ENCODE measurements at places on chromosomes 3 and 15.

GRCh38 chr15:91795235-91795634, 58.3 kb upstream of the SLCO3A1 start:
- DNase-seq = no peak

DNA sequence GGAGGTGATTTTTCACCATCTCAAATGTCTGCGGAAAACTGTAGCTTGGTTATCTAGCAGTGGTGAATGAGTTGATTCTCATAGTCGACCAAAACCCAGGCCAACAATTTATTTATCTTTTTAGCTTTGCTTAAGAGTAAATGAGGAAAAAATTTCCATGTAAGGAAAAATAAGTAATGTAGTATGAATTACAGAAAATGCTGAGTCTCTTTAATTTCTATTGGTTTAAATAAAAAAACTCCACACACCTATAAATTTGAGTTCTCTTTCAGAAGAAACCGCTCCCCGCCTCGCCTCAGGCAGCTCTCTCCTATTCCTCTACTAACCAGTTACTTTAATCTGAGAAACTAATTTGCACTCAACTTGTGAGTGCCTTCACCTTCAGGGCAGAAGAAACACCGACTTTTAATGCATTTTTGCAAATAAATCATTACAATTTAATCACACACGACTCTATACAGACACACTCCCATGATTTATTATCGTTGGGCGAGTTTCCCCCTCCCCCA, 540 bp upstream of the RSRC1 start:
- no peak for DNase-seq

GRCh38 chr3:17832016-17832415, 89.6 kb upstream of the TBC1D5 start:
- no peak for DNase-seq

DNA sequence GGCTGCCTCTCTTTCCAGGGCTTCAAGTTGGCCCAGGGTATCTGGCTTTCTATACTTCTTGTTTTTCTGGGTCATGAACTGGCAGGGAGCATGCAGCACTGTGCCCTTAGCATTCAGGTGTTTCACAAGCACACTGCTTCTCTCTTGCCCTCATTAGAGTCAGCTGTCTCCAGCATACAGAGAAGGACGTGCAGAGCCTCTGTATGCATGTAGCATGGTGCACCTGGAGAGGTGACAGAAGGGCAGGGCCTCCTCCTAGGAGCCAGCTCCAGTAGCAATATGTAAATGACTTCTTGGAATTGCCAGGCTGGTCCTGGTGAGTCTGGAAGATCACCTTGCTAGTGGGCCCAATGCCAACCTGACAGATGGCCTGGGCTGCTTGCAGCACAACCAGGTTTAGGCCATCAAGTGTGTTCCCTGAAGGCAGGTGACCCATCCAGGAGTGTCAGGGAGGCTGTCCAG, 44.8 kb upstream of the ATP2C1 start:
- no peak for DNase-seq

DNA sequence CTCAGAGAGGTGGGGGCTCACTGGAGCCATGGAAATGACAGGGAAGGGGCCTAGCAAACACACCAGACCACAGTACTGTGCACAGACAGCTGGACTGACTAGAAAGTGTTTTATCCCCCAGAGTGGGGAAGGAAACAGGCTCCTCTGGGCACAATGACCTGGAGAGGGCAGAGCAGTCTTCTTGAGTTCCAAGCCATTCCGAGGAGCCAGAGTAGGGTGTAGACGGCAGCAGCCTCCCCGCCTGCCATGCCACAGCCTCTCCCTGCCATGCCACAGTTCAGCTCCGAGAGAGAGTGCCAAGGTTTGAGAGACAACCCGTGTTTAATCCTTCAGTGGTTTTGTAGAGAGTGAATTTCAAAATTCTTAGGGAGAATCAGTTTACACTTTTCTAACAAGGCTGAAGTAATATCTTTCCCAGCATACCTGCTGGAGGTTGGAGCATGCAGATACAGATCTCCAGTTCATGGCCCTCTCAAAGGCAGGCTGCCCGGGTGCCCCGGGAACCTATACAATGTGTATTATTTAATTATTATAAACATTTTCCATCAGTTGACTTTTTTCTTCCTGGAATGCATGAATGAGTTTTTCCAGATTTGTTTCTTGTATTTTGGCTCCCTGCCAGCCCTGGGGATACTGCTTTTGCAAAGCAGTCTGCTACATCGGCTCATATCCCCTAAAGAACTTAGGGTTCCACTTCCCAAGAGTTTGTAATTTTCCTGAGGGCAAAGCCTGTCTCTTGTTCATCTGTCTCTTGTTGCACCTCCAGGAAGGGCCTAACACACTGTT, 3.2 kb downstream of the PODXL2 start:
- DNase-seq = no peak

GRCh38 chr3:39135170-39135805, 18.1 kb downstream of the CSRNP1 start:
- peak; percentile 87 for DNase-seq

DNA sequence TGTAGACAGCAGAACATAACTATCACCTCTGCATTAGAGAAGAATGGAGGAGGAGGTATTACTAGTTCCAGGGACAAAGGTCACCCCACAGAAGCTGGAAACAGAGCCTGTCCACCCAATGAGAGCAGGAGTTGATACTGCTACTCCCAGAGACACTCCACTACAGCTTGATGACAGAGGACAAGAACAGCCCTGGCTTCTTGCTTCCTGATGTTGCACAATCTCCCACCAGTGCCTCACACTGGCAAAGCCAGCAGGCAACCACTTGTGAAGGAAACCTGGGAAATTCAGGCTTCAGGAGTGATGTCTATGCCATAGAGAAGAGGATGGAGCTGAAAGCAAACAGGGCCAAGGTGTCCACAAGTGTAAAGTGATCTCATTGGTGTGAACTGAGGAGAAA, 78.0 kb upstream of the POU1F1 start:
- DNase-seq = no peak

- no peak for DNase-seq
These were observed 198.5 kb upstream of the COL8A1 start for GRCh38 chr3:99439892-99440291.

DNA sequence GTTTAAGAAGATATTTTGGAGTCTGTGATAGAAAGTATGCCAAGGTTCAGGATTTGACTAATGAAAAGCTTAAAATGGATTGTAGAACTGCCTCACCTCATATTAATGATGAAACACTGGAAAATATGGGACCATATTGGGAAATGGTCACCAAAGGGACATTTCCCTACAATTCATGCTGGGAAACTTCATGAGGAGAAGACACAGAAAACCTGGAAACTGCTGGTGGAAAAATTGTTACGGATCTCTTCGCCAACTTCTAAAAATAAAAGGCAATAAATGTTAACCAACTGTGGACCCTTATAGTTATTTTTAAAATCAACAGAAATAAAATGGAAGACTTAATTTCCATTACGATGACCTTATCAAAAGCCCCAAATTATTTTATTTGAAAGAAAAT, 97.6 kb upstream of the FRMD4B start:
- no peak for DNase-seq

- no peak for DNase-seq
These were observed 307.7 kb downstream of the RPLP1 start for GRCh38 chr15:69760258-69760845.

Data from mesenteric fat pad (tissue), 1 donor.